ENCODE measurements at places on chromosomes 5 and 9.

DNA sequence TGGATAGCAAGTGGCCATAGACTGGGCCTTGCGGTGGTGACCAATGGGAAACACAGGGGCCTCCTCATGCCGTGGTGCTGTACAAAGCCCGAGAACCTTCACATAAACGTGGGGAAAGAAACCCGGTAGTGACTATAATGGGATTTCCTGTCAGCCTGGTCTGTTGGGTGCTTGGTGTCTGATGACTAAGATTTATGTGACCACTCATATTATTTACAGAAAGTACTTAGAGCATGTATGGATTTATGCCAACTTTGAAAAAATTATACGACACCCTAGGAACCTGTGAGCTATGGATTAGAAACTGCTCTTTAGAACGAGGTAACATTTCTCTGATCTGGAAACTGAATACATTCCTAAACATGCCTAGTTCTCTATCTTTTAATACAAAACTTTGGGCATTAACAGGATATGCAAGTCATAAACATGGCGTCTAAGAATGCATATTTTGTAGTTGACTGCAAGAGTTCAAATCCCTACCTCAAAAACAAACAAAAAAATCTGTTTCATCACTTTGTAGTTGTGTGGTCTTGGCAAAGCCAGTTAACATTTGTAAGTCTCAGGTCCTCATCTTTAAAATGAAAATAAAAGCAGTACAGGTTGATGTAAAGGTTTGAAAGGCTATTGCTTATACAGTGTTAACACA lies 85.4 kb downstream of the TMEM167A start:
- DNase-seq: no peak

GRCh38 chr5:76790632-76791290 lies 28.1 kb upstream of the F2RL1 start:
- no peak for DNase-seq

- DNase-seq: no peak
Measured at GRCh38 chr9:111195766-111196165, 134.3 kb downstream of the OR2K2 start.

- DNase-seq: no peak
Measured at GRCh38 chr5:116404016-116404415, 170.6 kb downstream of the SEMA6A start.

DNA sequence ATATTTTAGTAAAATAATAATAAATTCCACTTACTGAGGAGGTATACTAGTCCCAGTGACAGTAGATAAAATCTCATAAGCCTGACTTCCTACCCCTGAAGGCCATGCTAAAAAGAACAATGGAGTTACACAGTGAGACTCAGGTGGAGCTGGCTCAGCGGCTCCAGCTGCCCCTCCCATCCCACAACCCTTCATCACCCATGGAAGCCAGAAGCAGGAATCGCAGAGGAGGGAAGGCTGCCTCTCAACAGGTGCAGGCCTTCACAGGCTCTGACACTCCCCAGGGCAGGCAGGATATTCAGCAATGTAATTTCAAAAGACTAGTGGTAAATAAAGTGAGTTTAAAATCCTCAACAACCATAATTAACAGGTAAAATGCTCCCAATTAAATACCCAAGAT lies 67.5 kb downstream of the FANCC start:
- DNase-seq: no peak

- no peak for DNase-seq
Measured at GRCh38 chr5:77845324-77845646, 69.1 kb upstream of the TBCA start.

- no peak for DNase-seq
Measured at GRCh38 chr9:16608906-16609305, 261.6 kb downstream of the BNC2 start.

DNA sequence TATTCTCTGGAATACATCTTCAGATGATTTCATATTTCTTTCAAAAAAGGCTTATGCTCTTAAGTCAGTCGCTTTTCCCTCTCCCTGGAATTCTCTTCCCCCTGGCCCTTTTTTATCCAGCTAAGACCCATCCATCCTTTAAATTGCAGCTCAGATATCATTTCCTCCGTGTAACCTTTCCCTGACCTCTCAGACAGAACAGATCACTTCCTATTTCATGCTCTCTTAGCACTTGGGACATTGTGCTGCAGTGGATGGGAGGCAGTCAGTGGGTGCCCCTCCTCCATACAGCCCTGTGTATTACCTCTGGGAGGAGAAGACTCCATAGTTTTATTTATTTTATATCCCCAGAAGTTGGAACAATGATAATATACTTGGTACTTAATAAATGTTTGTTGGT lies 423.4 kb downstream of the ISL1 start:
- DNase-seq: no peak

GRCh38 chr5:161481922-161482321 lies 64.6 kb downstream of the GABRB2 start:
- DNase-seq: no peak

DNA sequence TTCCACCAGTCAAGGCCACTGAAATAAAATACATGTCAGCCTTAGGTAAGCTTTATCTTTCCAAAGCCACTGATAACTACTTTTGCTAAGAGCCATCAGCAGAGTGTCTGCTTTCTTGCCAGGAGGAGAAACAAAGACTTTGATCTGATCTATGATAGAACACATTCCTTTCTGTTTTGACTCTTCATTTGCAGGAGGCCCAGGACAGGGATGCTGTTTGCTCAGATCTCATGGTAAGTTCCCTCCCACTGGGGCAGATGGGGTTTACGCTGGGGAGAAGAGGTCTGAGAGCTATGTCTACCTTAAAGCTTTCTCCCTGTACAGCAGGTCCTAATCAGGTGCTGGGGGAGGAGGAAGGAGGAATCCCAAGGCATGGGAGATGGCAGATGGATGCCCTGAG lies 497.6 kb downstream of the NTRK2 start:
- no peak for DNase-seq

DNA sequence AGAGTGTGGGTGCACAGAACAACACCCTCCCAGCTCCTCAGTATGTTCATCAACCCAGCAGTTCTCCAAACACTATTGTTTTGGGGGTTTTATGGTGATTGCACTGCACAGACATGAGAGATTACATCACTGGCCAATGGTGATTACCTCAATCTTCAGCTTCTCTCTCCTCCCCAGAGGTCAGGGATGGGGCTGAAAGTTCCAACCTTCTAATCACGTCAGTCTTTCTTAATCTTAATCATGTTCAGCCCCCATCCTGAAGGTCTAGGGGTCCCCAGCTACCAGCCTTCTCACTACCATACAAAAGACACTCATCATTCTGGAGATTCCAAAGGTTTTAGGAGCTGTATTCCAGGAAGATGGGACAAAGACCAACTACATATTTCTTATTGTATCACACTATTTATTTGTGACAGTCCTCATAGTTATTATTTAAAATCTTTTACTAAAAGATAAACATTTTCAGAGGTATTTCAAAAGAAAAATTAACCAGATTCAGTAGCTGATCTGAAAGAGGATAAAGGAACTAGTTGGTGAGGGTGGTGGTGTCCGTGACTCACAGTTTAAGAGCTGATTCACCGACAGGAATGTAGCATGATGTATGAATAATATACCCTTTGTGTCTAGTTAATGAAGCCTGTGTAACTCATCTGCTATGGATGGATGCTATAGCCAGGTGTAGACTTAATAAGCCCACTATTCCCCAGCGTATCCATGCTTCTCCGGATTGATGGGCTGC lies 35.6 kb downstream of the RASEF start:
- DNase-seq: no peak

- no peak for DNase-seq
Measured at GRCh38 chr9:133506653-133507038, 18.1 kb downstream of the MYMK start.

GRCh38 chr5:32686799-32687498 lies 24.2 kb upstream of the NPR3 start:
- no peak for DNase-seq

GRCh38 chr5:118405650-118406061 lies 582.7 kb downstream of the DTWD2 start:
- no peak for DNase-seq

DNA sequence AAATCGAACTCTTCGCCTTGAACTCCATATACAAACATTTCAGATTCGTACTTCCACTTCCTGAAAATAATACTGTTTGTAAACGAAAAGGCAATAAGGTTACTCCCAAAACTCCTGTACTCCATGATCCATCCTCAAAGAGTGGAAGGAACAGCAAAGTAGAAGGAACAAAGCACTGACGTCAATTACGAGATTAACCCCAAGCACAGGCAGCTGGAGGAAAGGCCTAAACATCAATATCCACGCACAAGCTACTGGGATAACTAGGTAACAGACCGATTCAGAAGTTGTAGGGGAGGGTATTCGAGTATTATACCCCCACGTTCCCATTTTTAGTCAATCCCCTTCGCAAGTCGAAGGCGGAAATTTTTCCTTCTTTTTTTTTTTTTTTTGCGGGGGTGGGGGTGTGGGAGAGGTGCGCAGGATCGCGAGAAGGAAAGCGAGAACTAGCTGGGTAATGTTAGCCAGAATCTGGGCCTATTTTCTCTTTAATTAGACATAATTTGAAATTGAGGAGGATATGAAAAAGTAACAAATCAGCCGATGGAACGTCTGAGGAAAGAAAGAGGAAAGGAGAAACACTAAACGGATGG lies 909 bp downstream of the AFF4 start:
- DNase-seq: no peak

DNA sequence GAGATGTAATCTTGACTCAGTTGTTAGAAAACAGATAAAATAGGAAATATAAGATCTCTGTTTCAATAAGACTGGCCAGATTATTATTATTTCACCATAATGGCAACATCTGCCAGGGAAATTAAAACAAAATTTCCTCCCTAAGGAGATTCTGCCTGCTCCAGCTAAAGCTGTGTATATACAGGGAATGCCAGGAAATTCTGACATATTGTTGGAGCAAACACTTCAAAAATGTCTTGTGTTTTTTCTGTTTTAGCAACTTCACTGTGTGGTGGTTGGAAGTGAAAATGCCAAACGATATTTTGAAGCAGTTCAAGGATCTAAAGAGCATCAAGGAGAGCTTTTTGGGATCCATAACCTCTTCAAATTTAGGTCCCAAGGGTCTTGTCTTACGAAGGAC lies 90.8 kb downstream of the ERCC6L2 start:
- DNase-seq: no peak

GRCh38 chr9:134040176-134040565 lies 14.9 kb downstream of the BRD3OS start:
- no peak for DNase-seq

- DNase-seq: no peak
Measured at GRCh38 chr5:40112875-40113274, 566.8 kb upstream of the PTGER4 start.

GRCh38 chr9:71302776-71303175 lies 181.4 kb upstream of the TRPM3 start:
- DNase-seq: no peak

DNA sequence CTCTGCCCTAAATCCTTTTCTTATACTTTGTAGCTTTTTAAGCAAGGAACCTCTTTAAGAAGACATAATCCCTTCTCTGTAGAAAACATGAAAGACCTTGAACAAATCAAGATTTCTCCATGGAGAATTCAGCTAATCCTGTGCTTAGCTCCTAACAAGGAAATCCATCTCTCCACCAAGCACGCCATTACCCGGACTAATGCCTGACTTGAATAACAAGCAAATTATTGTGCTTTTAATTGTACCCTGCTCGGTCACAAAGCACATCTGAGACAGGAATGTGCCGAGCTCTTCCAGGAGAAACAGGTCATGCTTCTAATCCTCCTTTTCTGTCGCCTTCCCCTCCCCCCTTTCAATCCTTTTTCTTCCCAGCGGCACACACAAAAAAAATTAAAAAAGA lies 141.3 kb downstream of the PSAT1 start:
- DNase-seq: no peak

DNA sequence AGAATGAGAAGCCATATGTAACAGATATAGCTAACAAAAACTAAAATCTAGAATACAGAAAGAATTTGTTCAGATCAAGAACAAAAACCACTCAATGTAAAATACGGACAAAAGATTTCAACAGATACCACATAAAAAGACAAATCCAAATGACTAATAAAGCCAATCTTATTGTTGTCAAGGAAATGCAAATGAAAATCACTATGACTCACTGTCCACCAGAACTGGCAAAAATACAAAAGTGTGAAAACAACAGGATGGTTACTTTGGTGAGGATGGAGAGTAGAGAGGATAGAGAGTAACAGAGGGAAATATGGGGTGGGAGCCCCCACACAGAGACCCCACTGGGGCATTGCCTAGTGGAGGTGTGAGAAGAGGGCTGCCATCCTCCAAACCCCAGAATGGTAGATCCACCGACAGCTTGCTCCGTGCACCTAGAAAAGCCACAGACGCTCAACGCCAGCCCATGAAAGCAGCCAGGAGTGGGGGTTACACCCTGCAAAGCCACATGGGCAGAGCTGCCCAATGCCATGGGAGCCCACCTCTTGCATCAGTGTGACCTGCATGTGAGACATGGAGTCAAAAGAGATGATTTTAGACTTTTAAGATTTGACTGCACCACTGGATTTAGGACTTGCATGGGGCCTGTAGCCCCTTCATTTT lies 15.2 kb upstream of the RHOBTB3 start:
- DNase-seq: no peak

DNA sequence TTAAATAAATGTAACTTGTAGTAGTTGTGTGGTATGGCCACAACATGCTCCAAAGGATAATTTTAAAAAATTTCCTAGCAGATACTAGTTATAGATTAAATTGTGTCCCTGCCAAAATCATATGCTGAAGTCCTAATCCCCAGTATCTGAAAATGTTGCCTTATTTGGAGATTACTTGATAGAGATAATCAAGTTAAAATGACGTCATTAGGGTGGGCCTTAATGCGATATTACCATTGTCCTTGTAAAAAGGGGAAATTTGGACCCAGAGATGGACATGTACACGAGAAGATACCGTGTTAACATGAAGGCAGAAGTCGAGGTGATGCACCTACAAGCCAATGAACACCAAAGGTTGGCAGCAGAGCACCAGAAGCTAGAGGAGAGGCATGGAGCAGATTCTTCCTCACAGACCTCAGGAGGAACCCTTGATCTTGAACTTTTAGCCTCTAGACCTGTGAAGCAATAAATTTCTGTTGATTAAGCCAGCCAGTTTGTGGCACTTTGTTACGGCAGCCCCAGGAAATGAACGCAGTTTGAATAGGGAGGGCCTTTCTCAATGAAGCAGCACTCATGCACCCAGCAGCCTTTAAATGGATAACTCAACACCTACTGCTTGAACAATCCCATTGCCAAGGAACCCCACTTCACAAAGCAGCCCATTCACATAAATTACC lies 148.9 kb downstream of the ARHGAP26 start:
- no peak for DNase-seq

GRCh38 chr9:1522219-1522767 lies 472.1 kb downstream of the DMRT2 start:
- no peak for DNase-seq
